ENCODE measurements at places on chromosomes 11 and 22. TPM values are rescaled to one million over a fixed set of nuclear protein-coding genes. Genes with fewer than 3 reads are reported as not detected.

DNA sequence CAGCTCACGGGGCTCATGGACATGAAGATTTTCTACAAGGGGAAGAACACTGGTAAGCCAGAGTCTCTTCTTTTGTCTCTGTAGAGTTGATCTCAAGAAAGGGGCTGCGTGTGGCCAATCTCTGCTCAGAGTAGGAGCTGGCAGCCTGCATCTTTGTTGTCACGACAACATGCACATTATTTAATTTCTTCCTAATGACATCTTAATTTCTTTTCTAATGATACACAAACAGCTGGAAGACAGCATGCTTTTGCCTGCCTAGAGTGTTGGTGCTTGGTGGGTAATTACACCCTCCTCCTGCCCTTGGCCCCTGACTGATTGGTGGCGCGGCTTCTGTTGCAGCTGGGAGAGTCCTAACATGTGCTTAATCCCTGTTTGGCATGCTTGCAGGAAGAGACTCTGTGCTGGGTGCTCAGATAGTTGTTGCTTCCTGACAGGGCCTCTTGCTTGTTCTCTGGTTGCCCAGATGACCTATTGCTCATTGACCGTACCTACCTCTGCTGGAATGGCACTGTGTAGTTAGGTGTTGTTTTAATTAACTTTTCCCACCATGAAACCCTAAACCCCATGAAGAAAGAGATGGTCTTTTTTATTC lies 106.9 kb upstream of the SORL1-AS1 start:
- DNase-seq = no peak
- H3K27me3 ChIP-seq = no peaks in the 10 kb centered on the region
- H3K4me3 ChIP-seq = no peak overlapping the region
- H3K4me1 ChIP-seq = no peaks in the 10 kb centered on the region

- no peak overlapping the region for H3K27ac ChIP-seq
- no peaks in the 10 kb centered on the region for H3K4me1 ChIP-seq
- no peak for DNase-seq
- H3K36me3 ChIP-seq = no peaks in the 10 kb centered on the region
- no peak overlapping the region for H3K4me3 ChIP-seq
These were observed 26.5 kb upstream of the PSMA1 start for GRCh38 chr11:14546672-14547071.

DNA sequence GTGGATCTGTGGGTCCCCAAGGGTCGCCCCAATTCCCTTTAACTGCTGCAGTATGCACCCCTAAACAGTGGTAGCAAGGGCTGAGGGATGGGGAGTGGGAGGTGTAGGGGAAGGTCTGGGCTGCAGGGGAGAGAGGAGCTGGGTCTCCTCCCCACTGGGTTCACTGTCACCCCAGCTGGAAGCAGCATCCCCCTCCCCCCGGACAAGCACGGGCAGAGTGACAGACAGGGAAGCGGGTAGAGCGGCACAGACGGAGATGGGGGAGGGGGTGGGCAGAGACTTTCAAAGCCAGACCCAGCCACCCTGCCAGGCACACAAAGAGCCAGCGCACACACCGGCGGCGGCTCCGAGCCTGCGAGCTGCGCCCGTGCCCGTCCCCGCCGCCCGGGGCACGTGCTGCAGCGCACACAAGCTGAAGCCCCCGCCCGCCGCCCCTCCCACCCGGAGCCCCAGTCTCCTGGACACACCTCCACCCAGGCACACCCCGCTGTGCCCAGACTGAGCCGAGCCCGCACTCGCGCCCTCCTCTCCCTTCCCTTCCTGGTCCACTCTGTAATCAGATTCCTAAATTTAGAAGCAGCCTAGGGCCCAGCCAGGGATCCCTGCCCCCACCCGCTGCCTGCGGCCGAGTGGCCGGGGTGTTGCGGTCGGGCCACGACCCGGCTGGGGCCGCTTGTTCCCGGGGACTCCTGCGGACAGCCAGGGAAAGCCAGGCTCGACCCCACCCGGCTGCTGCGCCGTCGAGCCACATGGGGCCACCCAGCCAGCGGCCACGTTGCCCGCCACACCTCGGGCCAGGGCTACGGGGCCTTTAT lies 935 bp upstream of the RCOR2 start:
- no peak for DNase-seq
- H3K27me3 ChIP-seq = peaks cover 9% of the 10 kb centered on the region
- H3K4me1 ChIP-seq = peaks cover 9% of the 10 kb centered on the region

DNA sequence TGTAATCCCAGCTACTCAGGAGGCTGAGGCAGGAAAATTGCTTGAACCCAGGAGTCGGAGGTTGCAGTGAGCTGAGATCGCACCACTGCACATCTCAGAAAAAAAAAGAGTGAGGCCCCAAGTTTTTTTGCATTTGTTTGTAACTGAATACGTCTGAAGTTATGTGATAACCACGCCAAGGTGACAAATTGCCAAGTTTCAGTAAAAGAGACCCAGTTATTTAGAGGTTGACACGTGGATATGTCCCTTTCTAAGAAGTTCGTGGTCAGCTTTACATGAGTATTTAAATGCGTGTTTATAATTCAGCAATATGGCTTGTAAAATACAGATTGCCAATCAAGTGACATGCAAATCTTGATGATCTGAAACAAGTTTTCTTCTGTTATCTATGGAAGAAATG lies 8.0 kb downstream of the PPARA start:
- peaks cover 3% of the 10 kb centered on the region for H3K36me3 ChIP-seq
- no peak overlapping the region for H3K4me3 ChIP-seq
- H3K27me3 ChIP-seq = no peaks in the 10 kb centered on the region
- H3K27ac ChIP-seq = no peak overlapping the region

DNA sequence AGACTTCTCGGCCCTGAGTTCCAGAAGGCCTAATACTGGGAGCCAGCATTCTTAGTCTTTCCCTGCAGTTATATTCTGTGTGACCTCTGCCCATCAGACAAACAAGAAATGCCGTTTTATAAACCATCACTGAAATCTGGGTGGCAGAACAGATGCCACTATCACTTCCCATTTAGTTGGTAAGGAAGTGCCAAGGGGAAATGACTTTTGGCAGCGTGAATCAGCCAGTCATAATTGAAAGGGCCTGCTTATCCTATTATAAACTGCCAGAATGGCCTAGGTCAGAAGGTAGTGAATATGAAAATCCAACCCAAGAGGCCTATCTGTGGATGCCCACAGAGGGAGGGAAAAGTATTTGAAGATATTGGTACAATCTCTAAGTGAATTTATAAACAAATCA lies 646.8 kb upstream of the CCDC90B start:
- no peak for DNase-seq
- H3K27me3 ChIP-seq = no peaks in the 10 kb centered on the region
- no peaks in the 10 kb centered on the region for H3K36me3 ChIP-seq
- no peak overlapping the region for H3K4me3 ChIP-seq
- no peaks in the 10 kb centered on the region for H3K4me1 ChIP-seq

The TPBGL gene
- polyA plus RNA-seq = not detected

The HTR3B gene
- not detected for polyA plus RNA-seq

GRCh38 chr11:129620237-129621104 lies 195.2 kb upstream of the TMEM45B start:
- H3K4me3 ChIP-seq = no peak overlapping the region
- peaks cover 11% of the 10 kb centered on the region for H3K4me1 ChIP-seq
- H3K36me3 ChIP-seq = no peaks in the 10 kb centered on the region
- no peaks in the 10 kb centered on the region for H3K27me3 ChIP-seq
- no peak for DNase-seq

GRCh38 chr11:97722721-97723120 lies 1298.0 kb upstream of the CNTN5 start:
- H3K36me3 ChIP-seq = no peaks in the 10 kb centered on the region
- H3K4me1 ChIP-seq = no peaks in the 10 kb centered on the region
- no peak for DNase-seq
- no peak overlapping the region for H3K4me3 ChIP-seq
- H3K27ac ChIP-seq = no peak overlapping the region

DNA sequence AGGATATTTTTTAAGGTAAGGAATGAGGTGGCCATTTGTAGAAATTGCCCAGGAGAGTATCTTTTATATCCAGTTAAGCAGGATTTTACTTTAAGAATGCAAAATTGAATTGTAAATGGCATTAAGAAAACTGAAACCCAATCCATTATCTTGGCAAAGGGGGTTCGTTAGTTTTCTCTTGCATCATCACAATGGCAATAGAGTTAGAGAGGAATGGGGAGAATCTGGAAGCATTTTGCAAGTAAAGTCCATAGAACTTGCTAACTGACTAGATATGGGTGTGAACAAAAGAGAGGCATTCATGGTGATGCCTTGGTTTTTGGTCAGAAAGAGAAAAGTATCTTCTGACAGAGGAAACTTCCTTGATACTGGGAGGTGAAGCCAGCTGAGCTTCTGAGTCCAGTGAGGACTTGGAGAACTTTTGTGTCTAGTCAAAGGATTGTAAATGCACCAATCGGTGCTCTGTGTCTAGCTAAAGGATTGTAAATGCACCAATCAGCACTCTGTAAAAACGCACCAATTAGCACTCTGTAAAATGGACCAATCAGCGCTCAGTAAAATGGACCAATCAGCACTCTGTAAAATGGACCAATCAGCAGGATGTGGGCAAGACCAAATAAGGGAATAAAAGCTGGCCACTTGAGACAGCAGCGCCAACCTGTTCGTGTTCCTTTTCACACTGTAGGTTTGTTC lies 3.6 kb upstream of the CCDC117 start:
- peaks cover 15% of the 10 kb centered on the region for H3K4me1 ChIP-seq
- H3K36me3 ChIP-seq = no peaks in the 10 kb centered on the region
- DNase-seq = no peak
- H3K27ac ChIP-seq = no peak overlapping the region
- H3K27me3 ChIP-seq = no peaks in the 10 kb centered on the region

DNA sequence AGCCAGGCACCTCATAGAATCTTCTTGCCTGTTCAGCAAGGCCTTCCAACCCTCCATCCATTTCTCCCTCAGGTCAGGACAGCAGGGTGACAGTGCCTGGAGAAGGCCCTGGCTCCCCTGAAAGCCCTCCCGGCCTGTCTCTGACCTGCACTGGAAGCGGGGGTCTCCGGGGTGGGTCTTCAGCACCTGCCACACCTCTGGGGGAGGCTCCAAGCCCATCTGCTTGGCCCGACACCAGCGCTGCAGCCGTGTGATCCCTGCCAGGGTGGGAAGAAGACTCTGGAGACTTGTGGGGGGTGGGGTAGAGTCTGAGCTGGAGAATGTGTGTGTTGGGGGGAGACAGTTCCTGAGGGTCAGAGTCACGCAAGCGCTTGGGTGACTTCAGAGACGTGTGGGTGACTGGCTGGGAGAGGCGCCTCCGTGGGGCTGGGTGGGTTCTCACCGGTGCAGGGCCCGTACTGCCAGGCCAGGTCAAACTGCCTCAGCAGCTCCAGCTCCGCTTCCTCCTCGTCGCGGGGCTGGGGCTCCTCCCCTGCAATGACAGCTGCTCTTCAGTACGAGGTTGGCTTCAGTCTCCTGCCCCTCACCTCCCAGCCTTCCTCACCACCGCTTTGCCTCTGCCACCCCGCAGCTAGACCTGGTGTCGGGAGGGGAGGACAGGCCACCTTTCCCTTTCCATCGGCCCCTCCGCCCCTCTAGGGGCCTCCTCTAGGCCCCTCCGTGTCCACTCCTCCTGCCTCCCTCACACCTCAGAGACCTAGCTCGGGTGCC lies 615 bp downstream of the POLD4 start:
- H3K36me3 ChIP-seq = peaks cover 6% of the 10 kb centered on the region
- peak overlapping the region; percentile 95 for H3K4me3 ChIP-seq
- DNase-seq = no peak
- H3K27ac ChIP-seq = peak overlapping the region; percentile 92
- H3K27me3 ChIP-seq = no peaks in the 10 kb centered on the region

- no peak overlapping the region for H3K4me3 ChIP-seq
- no peak overlapping the region for H3K27ac ChIP-seq
- DNase-seq = no peak
- no peaks in the 10 kb centered on the region for H3K27me3 ChIP-seq
These were observed 10.8 kb upstream of the MSANTD4 start for GRCh38 chr11:106032861-106033260.

- H3K27ac ChIP-seq = no peak overlapping the region
- peaks cover 9% of the 10 kb centered on the region for H3K36me3 ChIP-seq
- H3K4me3 ChIP-seq = no peak overlapping the region
- DNase-seq = no peak
These were observed 9.8 kb downstream of the HDHD5 start for GRCh38 chr22:17149076-17149815.

DNA sequence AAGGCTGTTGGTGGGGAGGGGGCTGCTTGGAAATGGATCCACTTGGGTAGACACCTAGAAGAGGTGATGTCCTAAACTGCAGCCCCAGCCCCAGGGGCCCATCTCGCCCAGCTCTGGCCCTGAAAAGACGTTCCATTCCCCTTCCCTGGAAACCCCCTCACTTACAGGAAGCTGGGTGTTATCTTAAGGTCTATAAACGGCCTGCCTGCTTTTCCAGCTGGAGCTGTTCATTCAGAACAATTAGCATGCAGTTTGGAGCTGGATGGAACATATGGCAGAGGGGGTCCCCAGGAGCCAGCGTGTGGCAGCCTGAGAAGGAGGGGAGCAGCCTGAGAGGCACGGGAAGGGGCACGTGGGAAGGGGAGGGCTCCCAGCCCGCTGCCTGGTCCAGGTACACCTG lies 139.6 kb downstream of the PKNOX2 start:
- H3K27ac ChIP-seq = no peak overlapping the region
- no peak for DNase-seq
- peaks cover 16% of the 10 kb centered on the region for H3K4me1 ChIP-seq
- no peak overlapping the region for H3K4me3 ChIP-seq
- no peaks in the 10 kb centered on the region for H3K36me3 ChIP-seq

The C11orf42 gene
- not detected for polyA plus RNA-seq

- H3K36me3 ChIP-seq = no peaks in the 10 kb centered on the region
- DNase-seq = no peak
- H3K27ac ChIP-seq = no peak overlapping the region
- H3K4me3 ChIP-seq = no peak overlapping the region
- H3K4me1 ChIP-seq = peaks cover 8% of the 10 kb centered on the region
These were observed 4.3 kb downstream of the KRTAP5-6 start for GRCh38 chr11:1701091-1701807.

The L3MBTL2 gene
- 18.1 TPM for polyA plus RNA-seq
